ENCODE measurements at places on chromosomes 7 and 10.

GRCh38 chr7:140039896-140040295 is 22.9 kb downstream of the PARP12 start:
- no peak for DNase-seq

DNA sequence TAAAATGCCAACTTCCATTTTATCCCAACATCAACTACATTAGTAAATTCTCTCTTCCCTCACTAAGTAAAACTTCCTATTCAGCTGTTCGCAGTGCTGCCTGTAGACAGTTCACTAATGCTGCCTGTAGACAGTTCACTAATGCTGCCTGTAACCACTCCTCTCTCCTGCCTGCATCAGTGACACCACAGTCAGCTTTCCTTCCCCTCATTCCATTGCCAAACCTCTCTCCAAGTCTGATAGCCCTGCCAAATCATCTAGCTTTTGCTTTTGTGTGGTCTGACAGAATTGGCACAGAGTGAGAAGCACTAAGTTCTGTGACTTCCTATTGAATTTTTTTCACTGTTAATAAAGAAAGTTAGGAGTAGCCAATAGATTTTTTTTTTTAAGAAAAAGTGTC is 43.0 kb upstream of the MACC1 start:
- DNase-seq = no peak

DNA sequence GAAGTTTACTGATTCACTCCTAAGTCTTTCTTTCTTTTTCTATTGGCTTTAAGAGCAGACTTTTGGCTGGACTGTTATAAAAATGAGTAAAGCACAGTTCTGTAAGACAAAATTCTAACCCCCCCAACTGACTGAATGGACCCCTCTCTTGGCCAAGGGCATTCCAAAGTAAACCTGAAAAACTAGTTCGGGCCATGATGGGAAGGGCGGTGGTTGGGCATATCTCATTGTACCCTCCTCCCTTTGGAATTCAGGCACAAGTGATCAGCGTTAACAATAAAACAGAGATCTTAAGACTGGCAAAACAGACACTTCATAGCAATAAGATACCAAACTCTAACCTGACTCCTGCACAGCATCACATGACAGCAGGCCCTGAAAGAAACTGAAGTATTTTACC is 6.1 kb upstream of the KIF20B start:
- DNase-seq = no peak

GRCh38 chr7:281637-282036 is 8.3 kb upstream of the FOXL3 start:
- DNase-seq = no peak

DNA sequence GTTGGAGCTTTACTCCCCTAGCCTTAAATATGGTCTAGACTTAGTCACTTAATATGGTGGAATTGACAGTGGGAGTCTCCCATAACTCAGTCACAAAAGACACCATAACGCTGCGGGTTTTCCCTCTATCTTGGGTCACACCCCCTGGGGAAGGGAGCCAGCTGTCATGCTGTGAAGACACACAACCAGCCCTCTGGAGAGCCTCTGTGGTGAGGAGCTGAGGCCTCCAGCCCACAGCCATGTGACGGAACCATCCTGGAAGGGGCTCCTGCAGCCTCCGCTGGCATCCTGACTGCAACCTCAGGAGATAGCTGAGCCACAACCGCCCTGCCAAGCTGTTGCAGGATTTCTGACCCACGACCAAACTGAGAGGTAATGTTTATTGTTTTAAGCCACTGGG is 37.9 kb downstream of the PAXIP1 start:
- DNase-seq = no peak

DNA sequence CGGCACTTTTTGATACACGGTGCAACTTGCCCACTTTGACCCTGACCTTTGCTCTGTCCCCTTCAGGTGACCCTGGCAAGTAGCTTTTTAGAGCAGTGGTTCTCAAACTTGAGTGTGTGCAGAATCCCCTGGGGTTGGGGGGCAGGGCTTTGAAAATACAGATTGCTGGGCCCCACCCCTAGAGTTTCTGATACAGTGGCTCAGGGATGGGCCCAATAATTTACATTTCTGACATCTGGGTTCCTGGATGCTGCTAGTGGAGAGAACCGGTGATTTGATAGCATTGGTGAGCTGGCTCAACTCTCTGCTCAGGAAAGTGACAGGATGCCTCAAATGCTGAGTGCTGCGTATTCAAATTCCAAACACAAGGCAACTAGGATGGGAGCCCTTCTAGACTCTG is 537.8 kb upstream of the GALNT17 start:
- no peak for DNase-seq

- no peak for DNase-seq
Measured at GRCh38 chr7:67100956-67101361, 104.3 kb downstream of the TYW1 start.

- DNase-seq = no peak
Measured at GRCh38 chr7:151138153-151138851, 29.2 kb downstream of the GBX1 start.

- no peak for DNase-seq
Measured at GRCh38 chr10:69130251-69130650, 6.3 kb downstream of the VPS26A start.

GRCh38 chr7:43240565-43240964 is 128.1 kb downstream of the HECW1 start:
- DNase-seq = no peak
